Stimulated activated naive CD4-positive, alpha-beta T cell treated with Interleukin-2 at 50 U/mL for 16 hours (primary cell): ENCODE measurements at places on chromosomes 4 and X.

DNA sequence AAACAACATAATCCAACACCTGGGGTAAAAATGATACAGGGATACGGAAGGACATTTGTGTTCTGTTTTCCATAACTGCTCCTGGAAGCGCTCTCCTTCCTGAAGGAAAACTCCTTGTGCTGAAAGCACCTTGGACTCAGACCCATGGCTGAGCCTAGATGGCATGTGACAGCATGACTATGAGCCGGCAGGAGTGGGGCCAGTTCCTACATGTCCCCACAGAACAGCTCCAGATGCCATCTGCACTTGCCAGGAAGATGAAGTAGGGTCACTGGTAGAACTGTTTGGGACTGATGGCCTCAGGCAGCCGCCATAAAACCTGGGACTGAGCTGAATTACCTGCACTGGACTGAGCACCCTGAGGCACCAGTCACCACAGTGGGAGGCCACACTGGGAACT is 56.0 kb upstream of the BCLAF3 start:
- DNase-seq = no peak

GRCh38 chr4:80202741-80203553 is 5.6 kb downstream of the PRDM8 start:
- peak; percentile 46 for DNase-seq

DNA sequence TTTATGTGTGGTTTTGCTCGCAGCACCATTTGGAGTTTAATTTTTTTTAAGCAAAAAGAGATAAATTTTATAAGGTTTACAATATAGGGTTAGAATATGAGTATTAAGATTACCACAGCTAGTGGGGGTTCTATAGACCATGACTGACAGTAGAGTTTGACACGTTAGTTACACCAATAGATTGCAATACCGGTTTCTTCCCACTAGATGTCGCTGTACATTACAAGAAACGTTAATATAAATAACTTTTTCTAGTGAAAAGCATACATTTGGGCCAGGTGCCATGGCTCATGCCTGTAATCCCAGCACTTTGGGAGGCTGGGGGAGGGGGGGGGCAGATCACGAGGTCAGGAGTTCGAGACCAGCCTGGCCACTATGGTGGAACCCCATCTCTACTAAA is 433.6 kb downstream of the MAGEB5 start:
- no peak for DNase-seq

DNA sequence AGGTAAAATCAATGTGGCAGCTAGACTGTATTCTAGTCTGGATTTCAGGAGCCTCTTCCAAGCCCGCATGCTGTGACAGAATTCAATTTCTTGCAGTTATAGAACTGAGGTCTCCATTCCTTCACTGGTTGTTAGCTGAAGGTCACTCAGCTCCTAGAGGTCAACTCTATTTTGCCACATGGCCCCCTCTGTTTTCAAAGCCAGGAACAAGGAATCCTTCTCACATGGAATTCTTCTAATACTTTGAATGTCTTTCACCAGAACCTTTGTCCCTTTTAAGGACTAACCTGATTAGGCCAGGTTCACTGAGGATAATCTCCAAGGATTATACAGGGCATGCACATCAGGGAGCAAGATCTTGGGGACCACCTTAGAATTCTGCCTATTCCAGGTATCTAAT is 23.4 kb upstream of the MMRN1 start:
- DNase-seq = no peak

GRCh38 chrX:369563-370101 is 17.1 kb downstream of the PPP2R3B start:
- no peak for DNase-seq
